ENCODE measurements at places on chromosomes 12 and 14.

GRCh38 chr14:64879635-64880220 is at the start of gene SPTB:
Gene SPTB, minus strand, starts transcription at chr14:64879907. Its CDS starts 56,813 bp downstream, at chr14:64823094.
- DNase-seq = peak; percentile 36

- no peak for DNase-seq
Observed at GRCh38 chr12:124608450-124608870, 41.0 kb upstream of the NCOR2 start.

- no peak for DNase-seq
Observed at GRCh38 chr12:123502163-123502704, 31.3 kb downstream of the RILPL1 start.

DNA sequence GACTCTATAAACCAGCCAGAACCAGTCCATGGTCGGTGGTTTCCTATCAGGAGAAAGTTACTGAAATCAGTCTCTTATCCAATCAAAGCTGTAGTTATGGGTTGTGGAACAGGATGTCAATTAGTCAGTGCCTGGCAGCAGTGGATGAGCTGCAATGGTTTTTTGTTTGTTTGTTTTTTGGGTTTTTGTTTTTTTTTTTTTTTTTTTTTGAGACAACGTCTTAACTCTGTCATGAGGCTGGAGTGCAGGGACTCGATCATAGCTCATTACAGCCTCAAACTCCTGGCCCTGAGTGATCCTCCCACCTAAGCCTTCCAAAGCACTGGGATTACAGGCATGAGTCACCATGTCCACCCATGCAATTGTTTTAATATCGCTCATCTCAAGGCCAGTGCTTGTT is 113.3 kb upstream of the CAND1 start:
- DNase-seq = no peak

GRCh38 chr14:60195179-60195810 is 30.1 kb upstream of the DHRS7 start:
- DNase-seq = no peak
